ENCODE measurements at places on chromosomes 13 and 19. TPM values are rescaled to one million over a fixed set of nuclear protein-coding genes. Genes with fewer than 3 reads are reported as not detected.

The NOTCH3 gene
- 64.1 TPM for total RNA-seq

DNA sequence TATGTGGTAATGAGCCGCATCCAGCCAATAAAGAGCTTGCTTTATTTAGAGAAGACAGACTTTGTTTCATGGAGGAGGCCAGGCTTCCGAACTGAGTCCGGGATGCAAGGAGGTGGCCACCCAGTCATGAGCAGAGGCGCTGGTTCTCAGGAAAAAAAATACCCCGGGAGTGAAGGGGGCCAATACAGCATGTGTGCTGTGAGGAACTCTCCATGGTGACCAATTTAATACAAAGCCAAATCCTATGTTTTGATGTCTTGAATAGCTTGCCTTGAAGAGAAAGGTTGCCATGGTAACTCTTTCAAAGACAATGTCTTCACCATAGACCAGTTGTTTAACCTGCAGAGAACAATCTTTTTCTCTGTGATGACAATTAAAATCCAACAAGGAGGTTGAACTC is 43.4 kb upstream of the PDCD5 start:
- no peak overlapping the region for H3K27ac ChIP-seq
- peaks cover 2% of the 10 kb centered on the region for H3K27me3 ChIP-seq
- H3K4me3 ChIP-seq = no peak overlapping the region
- H3K4me1 ChIP-seq = no peaks in the 10 kb centered on the region
- no peak for DNase-seq
- H3K36me3 ChIP-seq = no peaks in the 10 kb centered on the region

GRCh38 chr19:10533646-10534386 is 9.9 kb upstream of the ATG4D start:
- no peaks in the 10 kb centered on the region for H3K36me3 ChIP-seq
- no peaks in the 10 kb centered on the region for H3K4me1 ChIP-seq
- no peak for DNase-seq
- H3K27me3 ChIP-seq = peaks cover 2% of the 10 kb centered on the region
- H3K27ac ChIP-seq = no peak overlapping the region

DNA sequence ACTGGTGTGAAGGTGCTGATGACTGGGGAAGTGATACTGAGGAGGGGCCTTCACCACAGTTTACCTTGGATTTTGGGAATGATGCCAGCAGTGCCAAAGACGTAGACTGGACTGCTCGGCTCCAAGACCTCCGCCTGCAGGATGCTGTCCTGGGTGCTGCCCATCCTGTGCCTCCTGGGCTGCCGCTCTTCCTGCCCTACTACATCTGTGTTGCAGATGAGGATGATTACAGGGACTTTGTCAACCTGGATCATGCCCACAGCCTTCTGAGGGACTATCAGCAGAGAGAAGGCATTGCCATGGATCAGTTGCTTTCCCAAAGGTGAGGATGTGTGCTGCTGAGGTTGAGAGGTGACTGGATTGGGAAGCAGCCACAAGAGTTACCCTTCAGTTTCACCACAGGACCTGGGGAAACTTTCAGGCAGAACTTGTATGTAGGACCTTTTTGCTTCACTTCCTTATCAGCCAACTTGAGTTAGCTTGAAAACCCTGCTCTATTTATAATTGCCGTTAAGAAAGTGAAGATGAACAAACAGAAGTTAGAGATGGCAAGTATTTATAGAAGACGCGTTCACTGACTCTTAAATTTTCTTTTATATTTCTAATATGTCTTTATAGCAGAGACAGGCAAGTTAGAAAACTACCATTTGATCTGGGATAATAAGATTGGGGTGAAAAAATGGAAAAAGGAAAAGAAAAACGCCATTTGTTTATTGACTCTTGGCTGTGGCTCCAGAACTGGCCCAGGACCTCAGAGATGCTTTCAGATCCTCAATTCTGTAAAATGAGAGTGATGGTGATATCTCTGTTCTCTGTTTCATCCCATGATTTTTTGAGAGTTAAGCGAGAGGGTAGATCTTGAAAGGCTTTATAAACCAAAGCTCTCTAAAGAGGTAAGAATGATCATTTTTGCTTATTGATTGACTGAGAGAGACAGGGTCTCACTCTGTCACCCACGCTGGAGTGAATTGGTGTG is 5.3 kb downstream of the PDCD2L start:
- H3K27me3 ChIP-seq = no peaks in the 10 kb centered on the region
- DNase-seq = no peak
- no peak overlapping the region for H3K4me3 ChIP-seq
- H3K4me1 ChIP-seq = no peaks in the 10 kb centered on the region
- H3K27ac ChIP-seq = no peak overlapping the region

DNA sequence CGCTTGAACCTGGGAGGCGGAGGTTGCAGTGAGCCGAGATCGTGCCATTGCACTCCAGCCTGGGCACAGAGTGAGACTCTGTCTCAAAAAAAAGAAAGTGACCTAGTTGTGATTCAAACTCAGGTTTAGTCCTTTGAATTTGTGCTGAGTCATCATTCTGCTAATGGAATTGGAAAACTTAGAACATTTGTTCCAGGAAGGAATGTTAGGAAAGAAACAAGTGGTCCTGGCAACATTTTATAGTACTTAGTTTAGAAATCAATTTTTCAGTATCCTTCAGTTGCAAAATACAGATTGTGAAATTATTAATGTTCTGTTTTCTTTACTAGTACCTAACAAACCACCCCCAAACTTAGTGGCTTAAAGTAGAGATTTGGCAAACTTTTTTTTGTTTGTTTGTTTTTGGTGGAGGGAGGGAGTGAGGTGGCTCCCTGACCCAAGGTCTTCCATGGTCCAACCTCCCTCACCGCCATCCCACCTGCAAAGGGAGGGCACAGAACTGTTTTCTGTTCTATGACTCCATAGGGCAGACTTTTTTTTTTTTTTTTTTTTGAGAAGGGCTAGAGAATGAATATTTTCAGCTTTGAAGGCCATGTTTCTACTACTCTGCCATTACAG is 9.2 kb upstream of the SULT2A1 start:
- peak; percentile 4 for DNase-seq
- H3K27ac ChIP-seq = no peak overlapping the region
- no peaks in the 10 kb centered on the region for H3K27me3 ChIP-seq
- H3K36me3 ChIP-seq = no peaks in the 10 kb centered on the region
- H3K4me3 ChIP-seq = no peak overlapping the region

DNA sequence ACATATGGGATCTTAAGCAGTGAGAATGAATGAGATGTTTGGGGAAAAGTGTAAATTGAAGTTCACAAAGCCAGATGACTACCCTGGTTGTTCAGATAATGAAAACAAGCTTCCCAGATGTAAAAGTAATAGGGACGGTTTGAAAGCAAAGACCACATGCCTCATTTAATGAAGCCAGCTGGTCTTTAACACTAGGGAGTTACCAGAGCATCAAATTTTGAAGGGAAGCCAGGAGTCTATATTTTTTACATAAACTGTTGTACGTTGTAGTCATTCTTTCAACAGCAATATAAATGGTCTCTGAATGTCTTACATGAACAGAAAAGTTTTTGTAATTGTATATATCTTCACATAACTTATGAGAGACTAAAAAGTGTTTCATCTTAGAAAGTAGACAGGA is 2604.5 kb upstream of the PCDH20 start:
- no peak overlapping the region for H3K4me3 ChIP-seq
- H3K36me3 ChIP-seq = no peaks in the 10 kb centered on the region
- no peaks in the 10 kb centered on the region for H3K27me3 ChIP-seq
- no peak overlapping the region for H3K27ac ChIP-seq

GRCh38 chr13:84466461-84466860 is 584.2 kb upstream of the SLITRK1 start:
- H3K4me3 ChIP-seq = no peak overlapping the region
- no peaks in the 10 kb centered on the region for H3K4me1 ChIP-seq
- no peaks in the 10 kb centered on the region for H3K27me3 ChIP-seq
- no peak overlapping the region for H3K27ac ChIP-seq

- no peak overlapping the region for H3K4me3 ChIP-seq
- no peak overlapping the region for H3K27ac ChIP-seq
- no peaks in the 10 kb centered on the region for H3K27me3 ChIP-seq
These were observed 9.3 kb downstream of the ZNF526 start for GRCh38 chr19:42229301-42229854.

GRCh38 chr13:59890054-59890453 is 273.7 kb downstream of the DIAPH3 start:
- peak; percentile 40 for DNase-seq
- no peaks in the 10 kb centered on the region for H3K4me1 ChIP-seq
- no peak overlapping the region for H3K27ac ChIP-seq
- no peaks in the 10 kb centered on the region for H3K36me3 ChIP-seq

The CABP5 gene
- not detected for total RNA-seq

- no peak overlapping the region for H3K4me3 ChIP-seq
- DNase-seq = peak; percentile 6
- H3K36me3 ChIP-seq = no peaks in the 10 kb centered on the region
- no peak overlapping the region for H3K27ac ChIP-seq
These were observed 11.4 kb downstream of the ZIC2 start for GRCh38 chr13:99992949-99993351.

The TIMM29 gene
- 20.4 TPM for total RNA-seq

The MBD3L2 gene
- total RNA-seq = not detected

All from lung (tissue), 17 donors.